ENCODE measurements at places on chromosomes 4 and X.

DNA sequence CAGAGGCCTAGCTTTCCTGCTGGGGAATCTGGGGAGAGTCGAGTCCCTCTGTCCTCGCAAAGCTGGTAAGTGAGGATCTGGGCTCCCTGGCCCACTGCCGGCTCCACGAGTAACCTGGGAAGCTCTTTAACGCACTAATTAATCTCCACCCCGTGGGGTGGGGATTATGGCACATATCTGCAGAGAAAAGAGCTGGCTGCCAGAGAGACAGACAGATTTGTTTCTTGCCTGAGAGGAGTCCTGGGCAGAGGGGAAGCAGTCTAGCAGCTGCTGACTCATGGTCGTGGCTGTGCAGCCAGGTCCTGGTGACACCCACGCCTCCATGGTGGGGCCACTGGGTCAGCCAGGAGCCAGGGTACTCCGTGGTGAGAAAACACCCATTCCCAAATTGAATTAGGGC is 14.0 kb downstream of the SORCS2 start:
- no peak for DNase-seq

DNA sequence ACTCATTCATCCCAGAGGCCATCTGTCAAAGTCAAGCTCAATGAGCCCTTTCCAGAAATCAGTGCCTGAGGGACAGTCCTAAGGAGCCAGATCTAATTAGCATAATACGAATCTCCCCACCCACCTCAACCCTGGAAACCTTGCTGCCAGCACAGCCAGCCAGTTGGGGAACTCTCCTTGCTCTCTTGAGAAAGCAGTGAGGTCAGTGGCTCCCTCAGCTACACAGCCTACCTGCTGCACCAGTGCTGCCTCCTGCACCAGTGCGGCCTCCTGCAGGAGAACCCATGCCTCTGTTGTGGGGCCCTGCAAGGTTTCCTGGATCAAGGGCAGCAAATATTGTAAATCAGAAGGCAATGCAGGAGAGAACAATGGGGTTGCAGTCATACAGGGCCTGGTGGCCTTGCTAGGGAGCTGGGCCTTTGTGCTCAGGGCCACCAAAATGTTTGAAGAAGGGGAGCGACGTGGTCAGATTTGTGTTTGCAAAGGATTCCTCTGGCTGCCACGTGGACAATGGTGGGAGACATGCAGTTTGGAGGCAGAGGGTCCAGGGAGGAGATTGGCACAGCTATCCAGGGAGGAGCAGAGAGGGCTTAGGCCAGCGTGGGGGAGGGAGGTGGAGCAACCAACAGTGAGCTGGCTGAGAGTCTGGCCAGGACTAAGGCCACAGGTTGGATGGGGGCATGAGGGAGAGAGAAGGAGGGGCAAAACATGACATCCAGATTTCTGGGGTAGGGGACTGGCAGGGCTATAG is 124.3 kb upstream of the MAMLD1 start:
- no peak for DNase-seq

DNA sequence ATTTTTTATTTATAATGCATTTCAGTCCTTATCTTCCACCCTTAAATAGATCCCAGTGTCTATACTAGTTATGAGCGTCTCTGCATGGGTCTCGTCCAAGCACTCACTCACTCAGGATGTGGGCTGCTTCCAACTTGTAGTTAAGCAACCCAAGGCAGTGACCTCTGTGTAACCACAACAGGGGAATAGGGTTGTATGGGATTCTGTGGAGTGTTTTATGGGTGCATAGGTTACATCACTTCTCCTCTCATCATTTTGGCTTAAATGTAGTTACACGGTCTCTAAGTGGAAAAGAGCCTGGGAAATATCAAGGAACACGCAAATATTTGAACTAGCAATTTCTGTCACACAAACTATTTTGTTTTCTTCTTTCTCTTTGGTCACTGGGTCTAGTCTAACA is 931.0 kb downstream of the STIM2 start:
- DNase-seq: no peak

DNA sequence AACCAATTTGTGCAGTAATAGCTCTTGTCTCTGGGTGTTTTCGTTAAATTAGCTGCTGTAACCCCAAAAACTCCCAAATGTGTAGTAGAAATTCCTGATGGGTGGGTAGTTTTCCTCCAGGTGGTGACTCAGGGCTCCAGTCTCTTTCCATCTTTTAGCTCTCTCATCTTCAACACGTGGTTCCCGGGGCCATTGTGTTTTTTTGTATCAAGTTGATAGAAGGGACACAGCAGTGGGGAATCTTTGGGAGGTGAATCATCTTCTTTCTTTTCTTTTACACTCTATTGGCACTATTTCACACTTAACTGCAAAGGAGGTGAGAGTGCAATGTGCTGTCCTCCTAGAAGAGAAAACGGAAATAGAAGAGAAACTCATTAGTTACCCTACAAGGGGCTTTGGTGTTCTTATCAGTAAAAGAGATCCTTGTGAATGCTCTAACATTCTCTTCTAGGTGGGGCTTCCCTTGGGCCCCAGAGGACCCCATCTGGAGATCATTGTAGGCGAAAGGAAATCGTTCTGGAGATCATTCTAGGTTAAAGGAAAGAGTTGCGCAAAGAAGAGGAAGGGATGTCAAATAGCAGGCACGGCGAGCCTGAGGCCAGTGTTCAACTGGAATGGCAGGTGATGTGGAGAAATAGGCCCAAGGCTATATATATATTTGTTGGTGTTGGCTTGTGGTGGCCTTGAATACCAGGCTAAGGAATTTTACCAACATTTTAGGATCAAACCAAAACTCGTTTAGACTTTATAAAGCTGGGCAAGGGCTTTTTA is 68.2 kb upstream of the ACSL1 start:
- DNase-seq: no peak

- no peak for DNase-seq
Observed at GRCh38 chr4:78772526-78773091, 3.5 kb upstream of the BMP2K start.

GRCh38 chr4:10006231-10006600 is 15.1 kb downstream of the SLC2A9 start:
- DNase-seq: no peak

GRCh38 chr4:101020956-101021355 is 326.4 kb downstream of the PPP3CA start:
- DNase-seq: no peak

DNA sequence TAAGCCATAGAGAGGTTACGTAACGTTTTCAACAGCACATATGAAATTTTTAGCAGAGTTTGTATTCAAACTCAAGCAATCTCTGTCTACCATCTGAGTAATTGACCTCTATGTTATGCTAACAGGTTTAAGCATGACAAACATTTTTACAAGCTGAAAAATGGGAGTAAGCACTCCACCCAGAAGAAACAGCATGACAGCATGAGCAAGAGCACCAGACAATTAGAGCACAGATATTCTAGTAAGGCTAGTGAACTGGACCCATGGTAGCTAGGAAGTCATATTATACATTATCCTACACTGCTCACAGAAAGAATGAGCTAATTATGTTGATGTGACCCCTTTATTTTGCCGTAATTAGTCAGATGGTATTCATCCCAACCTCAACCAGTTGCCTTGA is 200.5 kb downstream of the PABPC4L start:
- no peak for DNase-seq

DNA sequence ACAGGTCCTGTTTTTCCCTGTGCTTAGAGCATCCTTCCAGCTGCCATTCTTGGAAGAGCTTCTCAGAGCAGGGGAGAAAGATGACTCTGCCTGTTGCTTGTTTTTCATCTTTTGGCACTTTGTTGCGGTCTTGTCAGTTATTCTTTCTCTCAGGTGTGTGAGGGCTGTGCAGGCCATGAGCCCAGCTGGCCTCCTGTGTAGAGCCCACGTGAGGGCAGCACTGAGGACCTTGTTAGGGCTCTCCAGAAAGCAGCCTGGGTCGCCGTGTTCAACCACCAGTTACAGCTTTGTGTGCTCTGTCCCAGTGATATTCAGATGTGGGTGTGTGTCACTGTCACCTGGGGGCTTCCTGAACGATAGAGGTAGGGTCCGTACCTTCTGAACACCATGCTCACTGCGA is 52.8 kb downstream of the NOP14 start:
- no peak for DNase-seq

DNA sequence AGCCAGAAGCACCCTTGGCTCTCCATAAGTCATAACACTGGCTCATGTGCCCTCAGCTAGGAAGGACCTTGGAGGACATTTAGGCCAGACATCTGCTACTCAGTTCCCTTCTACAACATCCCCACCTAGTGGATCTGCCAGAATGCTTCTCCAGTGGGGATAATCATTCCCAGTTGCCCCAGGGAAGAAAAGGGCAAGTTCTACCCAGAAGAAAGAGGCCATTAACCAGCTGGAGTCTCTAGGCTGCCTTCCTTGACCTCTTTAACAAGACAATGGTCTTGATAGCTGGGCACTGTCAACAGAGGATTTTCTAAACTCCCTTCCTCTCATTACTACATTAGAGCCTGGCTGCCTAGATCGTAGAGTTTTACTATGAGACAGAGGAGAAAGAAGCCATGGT is 42.0 kb downstream of the LGI2 start:
- DNase-seq: no peak

DNA sequence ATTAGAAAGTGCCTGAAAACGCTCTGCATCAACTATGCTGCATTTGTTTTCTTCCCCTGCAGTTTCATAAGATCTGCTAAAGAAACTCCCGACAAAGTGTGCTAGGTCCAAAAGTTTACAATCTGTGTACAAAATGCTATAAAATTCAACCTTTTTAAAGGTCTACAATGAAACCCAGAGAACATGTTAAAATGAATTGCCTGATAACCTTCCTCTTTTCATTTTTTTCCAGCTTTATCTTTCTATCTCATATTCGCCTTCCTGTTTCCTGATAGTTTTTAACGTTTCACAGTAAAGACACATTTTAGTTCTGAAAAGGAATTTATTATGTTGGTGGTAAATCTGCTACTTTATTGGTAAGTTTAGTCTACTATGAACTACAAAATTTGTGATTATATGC is 9.5 kb upstream of the HPGDS start:
- DNase-seq: no peak

GRCh38 chr4:56739066-56739777 is 58.1 kb upstream of the HOPX start:
- DNase-seq: no peak

GRCh38 chrX:122582280-122582974 is 601.7 kb upstream of the GRIA3 start:
- DNase-seq: no peak
